ENCODE measurements at places on chromosomes 5 and 9. TPM values are rescaled to one million over a fixed set of nuclear protein-coding genes. Genes with fewer than 3 reads are reported as not detected.

- no peak for DNase-seq
Observed at GRCh38 chr5:134934202-134934601, 29.3 kb downstream of the PCBD2 start.

- no peak for DNase-seq
Observed at GRCh38 chr9:70040376-70040903, 3.2 kb upstream of the MAMDC2 start.

DNA sequence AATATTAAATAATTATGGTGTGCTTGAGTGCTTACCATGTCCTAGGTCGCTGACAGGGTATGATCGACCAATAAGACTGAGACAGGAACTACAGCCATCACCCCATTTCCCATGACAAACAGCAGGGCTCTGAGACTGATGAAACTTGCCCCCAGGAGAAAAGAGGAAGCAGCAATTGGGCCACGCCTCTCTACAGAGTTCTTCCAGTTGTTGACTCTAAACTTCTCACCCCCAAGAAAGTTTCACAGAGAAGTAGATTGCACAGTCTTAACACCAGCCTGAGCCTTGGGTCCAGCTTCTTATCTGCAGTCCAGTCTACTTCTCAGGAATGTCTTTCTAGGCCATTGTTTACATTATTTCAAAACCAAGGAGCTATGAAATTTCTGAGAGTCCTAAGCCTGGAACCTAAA is 182.2 kb upstream of the ANKRD55 start:
- peak; percentile 72 for DNase-seq

The IL3 gene
- total RNA-seq: not detected

- DNase-seq: no peak
Observed at GRCh38 chr5:14508046-14508445, 73.5 kb upstream of the OTULINL start.
